Nephron progenitor cell (in vitro differentiated cells): ENCODE measurements at places on chromosomes 2 and 18.
A peak's percentile ranks its signal among the peaks of the same experiment; 100 is the strongest.

DNA sequence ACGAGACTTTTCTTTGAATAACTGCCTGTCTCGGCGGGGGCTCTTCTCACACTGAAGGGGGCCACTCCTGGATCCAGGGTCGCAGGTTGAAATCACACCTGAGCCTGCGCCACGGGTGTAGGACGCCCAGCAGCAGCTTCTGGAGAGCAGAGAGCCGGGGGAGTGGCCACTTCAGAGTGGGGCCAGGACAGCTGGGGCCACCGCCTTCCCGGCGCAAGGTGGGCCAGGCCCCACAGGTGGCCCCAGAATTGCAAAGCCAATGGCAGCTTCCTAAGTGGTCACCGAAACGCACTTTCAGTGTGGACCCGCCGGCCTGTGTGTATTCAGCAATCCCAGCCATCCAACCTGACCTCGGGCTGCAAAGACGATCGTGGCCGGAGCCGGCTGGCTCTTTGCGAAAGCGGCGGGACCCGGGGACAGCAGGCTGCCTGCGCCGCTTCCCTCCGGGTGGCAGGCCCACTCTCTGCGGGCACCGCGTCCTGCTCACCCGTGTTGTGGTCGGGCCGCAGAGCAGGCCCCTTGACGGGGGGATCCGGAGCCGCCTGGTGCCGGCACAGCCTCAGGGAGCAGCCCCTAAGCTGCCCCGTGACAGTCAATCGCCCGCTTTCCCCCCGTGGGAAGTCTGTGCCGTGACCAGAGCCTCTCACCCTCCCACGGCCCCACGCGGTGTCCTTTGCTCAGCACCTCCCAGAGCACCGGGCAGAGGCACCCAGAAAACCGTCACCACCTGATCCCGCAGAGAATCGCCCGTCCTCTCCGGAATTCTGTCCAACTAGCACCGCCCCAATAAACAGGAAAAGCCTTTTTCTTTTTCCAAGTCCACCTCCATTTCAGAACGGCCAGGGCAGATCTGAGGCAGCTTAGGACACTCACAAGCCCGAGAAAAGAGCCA lies 144.7 kb downstream of the ZNF516 start:
- DNase-seq = no peak

DNA sequence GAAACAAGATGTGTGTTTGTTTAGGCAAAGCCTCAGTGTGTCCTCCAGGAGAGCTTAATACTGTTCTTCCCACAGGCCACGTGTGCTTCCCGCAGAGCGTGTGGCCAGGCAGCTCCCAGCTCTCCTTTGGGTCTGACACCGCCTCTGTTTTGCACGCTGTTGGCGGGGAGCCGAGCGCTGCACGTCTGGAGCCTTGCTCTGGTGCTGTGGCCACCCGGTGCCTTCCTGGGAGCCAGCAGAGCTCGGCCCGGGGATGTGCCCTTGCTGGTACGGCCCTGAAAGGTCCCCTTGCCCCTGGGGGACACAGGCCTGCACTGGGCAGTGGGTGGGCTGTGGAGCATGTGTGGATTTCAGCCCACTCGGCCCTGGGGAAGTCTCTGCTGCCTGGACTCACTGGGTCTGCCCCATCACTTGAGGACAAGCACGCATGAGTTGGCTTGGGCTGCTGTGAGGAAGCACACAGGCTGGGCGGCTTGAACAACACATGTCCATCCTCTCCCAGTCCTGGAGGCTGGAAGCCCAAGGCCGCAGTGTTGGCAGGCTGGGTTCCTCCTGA lies 160.7 kb upstream of the HDAC4 start:
- no peak for DNase-seq

GRCh38 chr2:127945281-127945680 lies 59.5 kb upstream of the AMMECR1L start:
- DNase-seq = no peak

GRCh38 chr2:57602733-57603132 lies 443.9 kb upstream of the VRK2 start:
- no peak for DNase-seq

DNA sequence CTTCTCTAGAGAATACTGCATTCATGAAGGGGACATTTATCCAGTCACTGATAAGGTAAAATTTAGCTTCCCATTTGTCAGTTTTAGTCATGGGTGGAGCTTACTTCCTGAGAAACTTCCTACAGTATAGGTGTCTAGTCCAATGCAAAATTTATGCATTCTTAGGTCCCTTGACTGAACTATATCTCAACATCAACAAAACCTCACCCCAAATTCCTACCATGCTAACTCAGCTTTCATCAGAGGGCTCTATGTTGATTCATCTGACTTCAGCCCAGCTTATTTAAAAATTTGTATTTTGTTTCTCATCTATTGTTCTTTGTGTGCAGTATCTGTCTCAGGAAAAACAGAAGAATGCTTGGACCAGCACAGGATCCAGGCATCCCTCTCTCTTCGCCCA lies 296.4 kb upstream of the ACVR2A start:
- DNase-seq = no peak

DNA sequence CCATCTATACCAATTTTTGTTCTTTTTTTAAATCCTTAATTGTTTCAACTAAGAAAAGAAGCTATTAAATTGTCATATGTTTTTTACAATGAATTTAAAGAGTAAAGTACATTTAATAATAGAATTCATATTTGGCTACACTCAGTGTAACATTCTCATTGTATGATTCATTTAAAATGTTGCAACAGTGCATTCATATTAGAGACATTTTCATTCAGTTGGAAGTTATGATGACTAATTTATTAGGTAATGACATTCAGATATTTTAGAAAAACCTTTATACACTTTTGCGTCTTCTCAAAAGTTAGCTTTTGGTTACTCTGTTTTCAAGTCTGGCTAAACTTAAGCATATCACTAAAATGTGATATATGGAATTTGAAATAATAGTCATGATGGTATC lies 887.5 kb upstream of the NRXN1 start:
- DNase-seq = no peak

DNA sequence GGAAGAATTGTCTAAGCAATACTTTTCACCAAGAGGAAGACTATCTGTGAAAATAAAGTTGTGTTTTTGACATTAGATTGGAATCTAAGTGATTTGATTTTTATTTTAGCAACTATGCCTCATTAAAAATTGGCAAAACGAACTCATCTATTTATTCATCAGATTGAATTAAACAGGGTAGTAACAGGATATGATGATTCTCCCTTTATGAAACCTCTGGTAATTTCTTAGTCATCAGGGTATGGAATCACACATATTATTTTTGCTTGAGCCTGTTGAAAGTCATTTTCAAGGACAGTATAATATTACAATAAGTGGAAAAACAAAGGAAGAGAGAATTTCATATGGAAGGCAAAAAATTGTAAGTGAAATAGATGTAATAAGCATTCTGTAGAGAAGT lies 22.0 kb downstream of the ZNF804A start:
- DNase-seq = no peak

DNA sequence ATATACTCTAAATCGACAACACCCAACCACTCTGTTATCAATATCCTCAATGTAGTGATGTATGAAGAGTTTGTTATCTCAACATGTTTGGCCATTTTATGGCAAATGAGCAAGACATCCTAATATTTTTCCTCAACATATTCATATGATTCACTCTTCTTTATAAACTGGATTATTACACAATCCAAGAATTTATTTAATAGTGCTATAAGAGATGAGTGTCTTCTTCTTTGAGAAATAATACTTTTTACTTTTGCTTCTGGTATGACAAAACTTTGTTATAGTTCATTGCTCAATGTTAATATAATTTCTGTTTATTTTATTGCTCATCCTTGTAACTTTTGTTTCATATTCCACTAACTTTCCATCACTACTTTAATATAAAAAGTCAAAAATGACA lies 44.3 kb downstream of the SCN9A start:
- no peak for DNase-seq

GRCh38 chr2:240925568-240926515 lies 19.7 kb downstream of the CROCC2 start:
- DNase-seq = peak; percentile 2

- no peak for DNase-seq
Observed at GRCh38 chr2:152413228-152414030, 78.5 kb downstream of the FMNL2 start.

DNA sequence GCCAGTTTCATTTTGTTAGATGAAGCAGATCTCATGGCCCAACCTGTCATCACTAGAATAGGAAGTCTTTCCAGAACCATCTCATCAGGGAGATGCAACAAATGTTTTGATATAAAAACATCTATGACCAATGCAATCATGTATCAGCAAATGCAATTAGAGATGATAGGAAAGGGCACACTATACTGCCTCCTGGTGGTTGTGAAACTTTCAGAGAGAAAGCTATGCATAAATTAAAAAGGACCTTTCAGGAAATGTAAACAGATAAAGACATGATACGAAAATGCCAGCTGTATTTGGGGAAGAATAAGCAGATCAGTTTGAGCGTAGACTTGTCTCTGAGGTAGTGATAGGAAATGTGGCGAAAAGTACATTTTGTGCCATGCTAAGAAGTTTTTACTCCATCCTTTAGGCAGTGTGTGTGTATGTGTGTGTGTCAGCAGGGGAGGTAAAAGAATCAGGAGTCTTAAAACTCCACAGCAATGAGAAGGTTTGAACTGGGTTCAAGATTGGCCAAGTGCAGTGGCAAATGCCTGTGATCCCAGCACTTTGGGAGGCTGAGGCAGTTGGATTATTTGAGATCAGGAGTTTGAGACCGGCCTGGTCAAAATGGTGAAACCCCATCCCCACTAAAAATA lies 479.3 kb downstream of the CPS1 start:
- DNase-seq = peak; percentile 3

DNA sequence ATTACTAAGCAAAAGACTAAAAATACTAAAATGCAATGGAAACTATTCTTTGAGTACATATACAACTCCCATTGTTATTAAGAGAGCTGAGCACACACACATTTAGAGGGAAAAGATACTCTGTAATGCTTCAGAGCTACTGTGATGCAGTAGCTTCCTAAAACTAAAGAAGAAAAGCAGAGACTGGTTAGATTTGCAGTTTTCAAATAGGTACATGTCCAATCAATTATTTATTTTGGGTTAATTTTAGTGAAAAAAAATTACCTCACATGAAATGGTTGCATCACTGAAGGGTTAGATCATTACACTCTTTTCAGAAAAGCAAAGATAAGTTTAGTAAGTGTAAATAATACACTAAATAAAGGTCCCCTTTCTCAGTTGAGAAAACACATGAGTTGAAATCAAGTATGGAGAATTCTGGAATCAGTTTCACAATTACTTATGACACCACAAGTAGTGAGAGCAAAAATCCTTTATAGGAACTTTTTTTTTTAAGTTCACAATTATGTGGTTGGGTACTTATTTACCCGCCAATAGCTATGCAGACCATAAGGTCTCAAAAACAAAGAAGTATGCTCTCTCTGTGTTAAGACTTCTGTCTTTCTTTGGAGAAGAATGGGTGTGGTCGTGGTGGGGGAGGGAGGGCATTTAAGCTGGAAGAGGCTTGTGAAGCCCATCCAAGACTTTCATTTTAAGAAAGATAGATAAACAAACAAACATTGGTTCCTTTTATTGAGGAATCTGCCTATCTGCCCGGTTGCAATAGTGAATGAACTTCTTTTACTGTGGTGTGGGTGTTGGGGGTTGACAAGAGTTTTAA lies 25.3 kb upstream of the SERTAD2 start:
- DNase-seq = no peak

DNA sequence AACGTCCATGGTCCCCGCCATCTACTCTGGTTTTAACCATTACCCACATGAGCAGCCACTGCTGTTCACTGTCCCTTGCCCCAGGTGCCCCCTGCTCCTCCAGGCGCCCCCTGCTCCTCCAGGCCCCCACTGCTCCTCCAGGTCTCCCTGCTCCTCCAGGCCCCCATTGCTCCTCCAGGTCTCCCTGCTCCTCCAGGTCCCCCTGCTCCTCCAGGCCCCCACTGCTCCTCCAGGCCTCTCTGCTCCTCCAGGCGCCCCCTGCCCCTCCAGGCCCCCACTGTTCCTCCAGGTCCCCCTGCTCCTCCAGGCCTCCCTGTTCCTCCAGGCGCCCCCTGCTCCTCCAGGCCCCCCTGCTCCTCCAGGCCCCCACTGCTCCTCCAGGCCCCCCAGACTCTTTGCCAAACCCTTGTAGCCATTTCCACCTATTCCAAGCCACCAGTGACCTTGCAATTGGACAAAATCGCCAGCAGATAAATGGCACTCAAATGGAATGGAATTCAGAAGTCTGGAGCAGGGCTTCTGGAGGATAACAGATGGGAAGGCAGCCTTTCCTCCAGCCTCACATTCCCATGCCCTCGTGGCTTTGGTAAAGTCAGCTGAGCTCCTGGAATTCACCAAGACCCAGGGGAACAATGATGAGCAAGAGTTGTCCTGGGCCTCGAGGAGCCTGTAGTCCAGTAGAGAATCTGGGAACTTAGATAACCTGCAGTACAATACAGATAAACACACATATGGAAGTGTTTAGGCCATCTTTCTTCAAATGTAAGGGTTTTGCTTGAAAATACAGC lies 13.3 kb upstream of the RPL31 start:
- DNase-seq = no peak

DNA sequence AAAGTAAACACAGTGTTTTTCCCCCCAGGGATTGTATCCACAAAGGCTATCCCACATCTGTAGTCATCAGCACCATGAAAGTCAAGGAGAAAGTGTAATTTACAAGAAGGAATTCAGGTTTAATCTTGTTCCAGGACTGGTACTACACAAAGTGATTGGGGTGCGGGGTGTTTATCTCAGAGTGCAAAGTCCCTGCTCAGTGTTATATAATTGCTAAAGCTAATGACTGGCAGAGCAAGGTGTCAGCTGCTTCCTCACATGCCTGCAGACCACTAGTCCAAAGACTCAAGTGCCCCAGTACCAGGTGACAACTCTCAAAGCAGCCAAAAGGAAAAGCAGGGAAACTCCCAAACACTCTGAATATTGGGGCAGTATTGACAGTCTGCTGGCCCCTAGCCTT lies 40.4 kb upstream of the PDCL3 start:
- DNase-seq = no peak

DNA sequence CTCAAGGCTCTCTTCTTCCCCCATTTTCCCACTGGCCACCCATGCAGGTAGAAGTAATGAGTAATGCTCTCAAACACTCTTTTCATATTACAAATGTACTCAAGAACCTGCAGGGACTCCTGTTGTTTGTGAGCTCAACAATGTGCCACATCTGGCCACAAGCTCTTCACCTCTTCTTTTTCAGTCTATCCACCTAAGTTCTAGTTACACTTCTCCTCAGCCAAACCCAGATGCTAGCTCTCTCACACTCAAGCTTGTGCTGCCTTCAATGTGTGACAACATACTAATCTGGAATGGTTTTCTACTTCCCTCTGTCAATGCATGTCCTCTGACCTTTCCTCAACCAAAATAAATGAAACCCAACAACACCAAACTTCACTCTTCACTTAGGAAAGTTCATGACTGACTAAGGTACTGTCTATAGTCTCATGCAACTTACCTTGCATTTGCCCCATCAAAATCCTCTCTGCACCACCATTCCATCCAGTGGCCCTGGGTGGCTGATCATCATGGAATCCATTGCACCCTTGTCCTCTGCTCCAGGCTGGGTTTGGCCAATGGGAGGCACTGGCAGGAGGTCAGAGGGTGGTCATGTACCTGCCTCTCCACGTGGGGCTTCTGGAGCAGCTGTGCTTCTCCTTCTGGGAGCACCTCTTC lies 5.3 kb upstream of the IL18R1 start:
- DNase-seq = no peak

GRCh38 chr2:188664951-188665595 lies 309.1 kb upstream of the COL3A1 start:
- DNase-seq = no peak
